WERI-Rb-1 (cell line): ENCODE measurements at places on chromosomes 6 and 20.

DNA sequence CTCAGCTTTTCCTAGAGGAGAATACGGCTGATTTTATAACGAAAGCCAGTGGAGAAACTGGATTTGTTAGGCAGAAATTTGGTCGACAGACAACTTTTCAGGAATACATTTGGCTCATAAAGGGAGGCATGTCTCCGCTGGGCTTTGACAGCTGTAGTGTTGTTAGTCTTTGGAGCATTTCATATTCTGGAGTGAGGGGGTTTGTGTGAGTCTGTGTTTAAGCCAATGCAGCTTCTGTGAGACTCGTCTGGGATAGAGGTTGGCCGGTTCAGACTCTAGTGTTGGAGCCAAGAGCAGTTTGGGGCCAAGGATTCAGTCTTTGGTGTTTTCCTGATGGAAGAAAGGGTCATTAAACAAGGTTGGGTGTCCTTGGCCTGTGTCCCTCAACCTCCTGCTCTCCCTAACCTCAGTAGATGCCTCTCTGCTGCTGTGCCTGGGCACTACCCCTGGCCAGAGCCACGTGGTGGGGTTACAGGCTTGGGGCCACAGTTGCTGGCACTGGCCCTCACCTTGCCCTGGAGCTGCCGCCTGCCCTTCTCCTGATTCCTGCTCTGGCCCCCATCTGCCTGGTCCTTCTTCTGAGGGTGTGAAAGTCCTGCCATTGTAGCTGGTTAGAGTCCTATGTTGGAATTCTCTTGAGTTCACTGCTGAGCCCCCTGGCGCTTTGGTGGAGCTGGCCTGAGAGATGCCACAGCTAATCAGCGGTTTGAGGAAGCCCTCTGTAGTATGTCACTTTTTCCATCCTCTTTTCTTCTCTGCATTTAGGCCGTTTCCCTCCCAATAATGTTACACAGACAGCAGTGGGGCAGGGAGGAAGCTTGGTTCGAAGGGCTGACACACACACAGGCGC is 6.9 kb downstream of the PTK7 start:
- no peak for DNase-seq

GRCh38 chr6:44896701-44897100 is 431.4 kb upstream of the RUNX2 start:
- no peak for DNase-seq

DNA sequence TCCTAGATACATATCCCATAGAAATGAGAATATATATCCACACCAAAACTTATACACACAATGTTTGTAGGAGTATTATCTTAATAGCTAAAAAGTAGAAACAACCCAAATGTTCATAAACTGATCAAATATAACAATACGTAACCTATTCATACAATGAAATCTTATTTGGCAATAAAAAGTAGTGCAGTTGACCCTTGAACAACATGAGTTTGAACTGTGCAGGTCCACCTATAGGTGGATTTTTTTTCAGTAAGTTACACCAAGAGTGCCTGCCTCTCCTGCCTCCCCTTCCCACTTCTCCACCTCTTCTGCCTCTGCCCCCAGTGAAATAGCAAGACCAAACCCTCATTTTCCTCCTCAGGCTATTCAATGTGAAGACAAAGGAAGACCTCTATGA is 95.2 kb downstream of the AHI1 start:
- no peak for DNase-seq

- peak; percentile 68 for DNase-seq
These were observed 12.8 kb upstream of the BPI start for GRCh38 chr20:38290829-38291814.

GRCh38 chr6:87250019-87250418 is 72.4 kb upstream of the SMIM8 start:
- no peak for DNase-seq

DNA sequence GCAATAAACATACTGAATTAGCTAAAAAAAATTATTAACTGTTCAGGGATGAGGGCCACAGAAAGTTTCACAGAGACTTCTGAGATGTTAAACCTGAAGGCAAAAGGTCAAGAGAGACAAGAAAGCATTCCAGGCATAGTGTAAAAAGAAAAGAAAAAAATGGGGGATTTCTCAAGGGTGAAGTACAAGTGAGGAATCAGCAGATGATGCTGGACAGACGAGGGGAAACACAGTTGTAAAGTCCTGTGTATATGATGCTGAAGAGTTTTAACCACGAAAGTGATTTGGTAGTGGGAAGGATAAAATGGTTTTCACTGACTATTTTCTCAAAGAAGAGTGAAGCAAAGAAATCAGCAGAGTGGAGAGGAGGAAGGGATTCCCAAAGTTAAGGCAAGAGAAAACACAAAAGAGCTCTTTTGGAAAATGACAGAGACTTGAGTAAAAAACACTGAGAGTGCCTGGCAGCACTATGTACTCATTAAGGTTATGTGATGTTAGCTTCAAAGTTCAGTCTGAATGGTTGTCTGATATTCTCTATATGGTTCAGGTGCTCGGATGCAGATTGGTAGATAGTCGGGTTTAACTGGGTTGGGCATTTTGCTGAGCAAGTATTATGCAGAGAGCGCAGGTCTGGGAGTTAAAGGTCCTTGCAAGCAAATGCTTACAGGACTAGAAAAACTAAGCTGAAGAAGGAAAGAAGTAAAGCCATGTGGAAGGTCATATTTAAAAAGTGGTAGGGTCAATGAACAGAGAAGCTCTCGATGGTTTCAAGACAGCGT is 16.4 kb downstream of the RAB23 start:
- DNase-seq: no peak

GRCh38 chr20:32971703-32972161 is 32.5 kb downstream of the SUN5 start:
- no peak for DNase-seq

- DNase-seq: no peak
These were observed 94.4 kb upstream of the FAM184A start for GRCh38 chr6:119172824-119173223.

DNA sequence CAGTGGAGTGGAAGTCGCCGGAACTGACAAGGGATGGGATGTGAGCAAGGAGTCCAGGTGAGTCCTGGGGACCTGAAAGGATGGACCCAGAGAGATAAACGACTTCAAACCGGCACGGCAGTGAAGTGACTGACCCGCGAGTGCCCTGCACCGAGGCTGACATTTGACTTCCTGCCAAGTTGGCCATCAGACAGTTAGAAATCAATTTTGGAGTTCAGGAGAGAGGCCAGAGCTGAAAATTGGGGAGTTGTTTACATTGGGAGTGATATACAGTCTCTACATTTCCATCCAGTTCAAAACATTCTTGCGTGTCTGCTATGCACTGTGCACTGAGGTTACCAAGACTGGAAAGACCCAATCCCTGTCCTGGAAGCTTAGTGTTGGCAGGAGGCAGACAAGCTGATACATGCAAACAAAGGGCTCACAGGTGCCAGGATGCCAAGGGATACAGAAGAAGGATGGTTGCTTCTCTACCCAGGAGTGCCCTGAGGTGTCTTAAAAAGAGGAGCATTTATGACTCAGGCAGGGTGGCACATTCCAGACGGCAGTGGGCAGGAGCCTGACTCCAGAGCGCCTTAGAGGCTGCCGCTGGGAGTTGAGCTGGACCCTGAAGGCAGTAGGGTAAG is 186.6 kb downstream of the MTHFD1L start:
- no peak for DNase-seq
